ENCODE measurements at places on chromosomes 5 and 9.

- DNase-seq = peak; percentile 53
Observed at GRCh38 chr9:126805554-126806262, 868 bp downstream of the ZBTB43 start.

DNA sequence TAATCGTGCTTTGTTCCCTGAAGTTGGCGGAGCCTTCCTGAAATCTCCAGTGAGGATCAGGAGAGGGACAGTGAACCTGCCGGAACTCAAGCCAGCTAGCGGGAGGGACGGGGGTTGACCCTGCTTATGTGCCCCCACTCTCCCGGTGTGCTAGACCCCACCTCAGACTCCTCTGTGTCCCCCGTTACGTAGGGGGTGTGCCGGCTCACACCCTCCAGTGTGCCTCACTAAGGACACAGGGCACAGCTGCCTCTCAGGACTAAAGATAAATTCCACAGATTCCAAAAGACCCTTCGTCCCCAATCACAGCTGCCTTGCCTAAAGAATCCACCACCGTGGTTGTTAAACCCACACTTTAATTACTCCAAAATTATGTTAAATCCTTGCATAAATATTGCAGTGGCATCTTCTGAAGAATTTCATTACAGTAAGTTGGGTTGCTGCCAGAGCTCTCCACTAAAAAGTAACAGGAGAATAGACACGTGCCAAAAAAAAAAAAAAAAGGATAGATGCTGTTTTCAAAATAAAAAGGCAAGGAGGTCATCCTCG, 73.7 kb downstream of the GTF3C4 start:
- DNase-seq = no peak

- no peak for DNase-seq
Observed at GRCh38 chr5:81898403-81898802, 73.4 kb upstream of the ATG10 start.

DNA sequence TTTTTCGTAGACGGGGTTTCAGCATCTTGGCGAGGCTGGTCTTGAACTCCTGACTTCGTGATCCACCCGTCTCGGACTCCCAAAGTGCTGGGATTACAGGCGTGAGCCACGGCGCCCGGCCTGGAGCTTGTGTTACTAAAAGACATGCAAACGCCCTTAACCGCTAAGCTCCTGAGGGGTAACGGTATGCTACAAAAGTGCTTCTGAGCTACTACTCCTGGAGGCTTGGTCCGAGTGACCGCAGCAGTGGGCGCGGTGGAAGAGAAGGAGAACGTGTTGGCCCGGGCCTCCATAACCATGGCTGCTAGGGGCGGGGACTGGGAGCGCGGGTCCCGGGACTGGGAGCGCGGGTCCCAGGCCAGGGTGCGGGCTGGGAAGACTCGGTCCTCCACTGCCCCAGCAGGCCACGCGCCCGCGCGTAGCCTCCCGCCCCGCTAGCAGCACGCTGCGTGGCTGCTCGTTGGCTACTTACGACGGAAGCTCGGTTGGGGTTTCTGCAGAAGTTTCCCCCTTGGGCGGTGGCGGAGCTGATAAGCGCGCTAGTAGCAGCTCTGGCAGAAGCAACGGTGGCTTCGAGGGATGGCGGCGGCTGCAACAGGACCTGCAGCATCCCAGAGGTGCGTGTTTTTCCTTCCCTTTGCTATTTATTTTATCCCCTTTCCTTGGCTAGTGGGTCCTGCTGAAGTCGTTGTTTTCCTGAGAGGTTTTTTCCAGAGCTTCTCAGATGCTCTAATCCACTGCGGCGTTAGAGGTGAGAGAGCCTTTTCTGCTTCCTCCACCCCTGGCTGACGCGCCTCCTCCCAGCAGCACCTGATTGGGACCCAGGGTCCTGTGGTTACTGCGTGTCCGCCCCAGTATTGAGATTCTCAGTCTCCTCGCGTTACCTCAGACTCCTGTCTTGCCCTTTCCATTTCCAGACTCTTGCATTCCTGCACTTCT, 69.2 kb upstream of the CCDC180 start:
- peak; percentile 35 for DNase-seq

- peak; percentile 36 for DNase-seq
Observed at GRCh38 chr5:177086654-177087397, at the start of gene FGFR4. Gene FGFR4, plus strand, starts transcription at chr5:177086915. Its CDS starts 2,688 bp downstream, at chr5:177089603.

DNA sequence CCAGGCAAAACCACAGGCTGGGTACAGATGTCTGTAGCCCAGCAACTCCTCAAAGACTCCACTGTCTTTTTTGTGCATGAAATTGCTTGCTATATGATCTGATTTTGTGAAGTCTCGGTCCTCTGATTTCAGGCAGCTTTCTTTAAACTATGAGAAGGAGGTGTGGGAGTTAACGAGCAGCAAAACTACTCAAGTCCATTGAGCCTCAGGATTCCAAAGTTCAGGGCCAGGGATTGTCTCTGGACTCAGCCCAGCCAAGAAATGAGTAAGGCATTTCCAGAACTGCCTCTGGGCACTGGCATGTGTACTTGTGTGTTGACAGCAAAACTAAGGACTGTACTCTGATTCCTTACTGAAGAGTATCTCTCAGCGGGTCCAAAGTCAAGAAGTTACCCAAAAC, 53.4 kb upstream of the GLIS3 start:
- no peak for DNase-seq

DNA sequence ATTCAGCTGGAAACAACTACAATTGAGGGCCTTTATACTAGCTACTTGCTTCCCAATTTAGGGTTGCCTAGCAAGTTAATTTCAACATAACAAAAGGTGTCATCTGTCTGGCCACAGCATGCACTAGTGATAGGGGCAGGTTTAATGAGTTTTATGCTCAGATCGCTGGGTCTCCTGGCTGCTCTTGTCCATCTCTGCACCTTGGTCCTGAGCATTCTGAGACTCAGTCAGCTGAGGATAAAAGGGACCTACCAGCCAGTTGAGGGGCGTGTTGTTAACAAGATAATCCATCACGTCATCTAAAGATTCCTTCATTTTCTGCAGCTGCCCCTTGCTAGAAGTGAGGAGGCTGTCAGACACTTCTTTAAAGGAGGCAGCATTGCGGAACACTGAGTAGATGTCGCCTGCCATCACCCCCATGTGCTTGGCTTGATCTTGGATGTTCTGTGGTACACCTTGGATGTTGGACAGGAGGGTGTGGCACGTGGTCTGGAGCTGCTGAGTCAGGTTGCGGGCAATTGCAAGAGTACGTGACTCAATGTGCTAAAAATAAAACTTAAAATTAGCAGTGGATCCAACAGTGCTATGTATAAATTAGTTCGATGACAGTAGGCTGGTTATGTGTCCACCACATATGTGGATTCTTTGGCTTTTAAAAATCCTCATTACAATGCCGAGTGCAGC, 11.0 kb downstream of the PLIN2 start:
- no peak for DNase-seq

GRCh38 chr5:76696251-76696650, 19.7 kb upstream of the F2R start:
- DNase-seq = no peak

DNA sequence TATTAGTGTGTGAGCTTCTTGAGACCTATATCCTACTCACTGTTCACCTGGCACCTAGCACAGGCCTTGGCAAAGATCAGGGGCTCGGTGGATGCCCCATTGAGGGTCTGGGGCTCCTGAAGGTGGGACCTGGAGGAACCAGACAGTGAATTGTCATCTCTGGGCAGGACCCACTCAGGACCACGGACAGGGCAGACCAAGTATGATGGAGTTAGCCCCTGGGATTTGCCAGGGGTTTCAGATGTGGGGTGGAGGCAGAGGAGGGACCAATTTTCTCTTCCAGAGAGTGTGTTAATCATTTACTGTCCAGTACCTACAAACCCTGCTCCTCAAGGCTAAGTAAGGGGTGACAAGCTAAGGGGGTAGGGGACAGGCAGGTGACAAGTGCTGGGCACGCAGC, 29.3 kb upstream of the TBC1D2 start:
- DNase-seq = no peak

- no peak for DNase-seq
Observed at GRCh38 chr5:155313518-155313917, 300.0 kb downstream of the KIF4B start.

DNA sequence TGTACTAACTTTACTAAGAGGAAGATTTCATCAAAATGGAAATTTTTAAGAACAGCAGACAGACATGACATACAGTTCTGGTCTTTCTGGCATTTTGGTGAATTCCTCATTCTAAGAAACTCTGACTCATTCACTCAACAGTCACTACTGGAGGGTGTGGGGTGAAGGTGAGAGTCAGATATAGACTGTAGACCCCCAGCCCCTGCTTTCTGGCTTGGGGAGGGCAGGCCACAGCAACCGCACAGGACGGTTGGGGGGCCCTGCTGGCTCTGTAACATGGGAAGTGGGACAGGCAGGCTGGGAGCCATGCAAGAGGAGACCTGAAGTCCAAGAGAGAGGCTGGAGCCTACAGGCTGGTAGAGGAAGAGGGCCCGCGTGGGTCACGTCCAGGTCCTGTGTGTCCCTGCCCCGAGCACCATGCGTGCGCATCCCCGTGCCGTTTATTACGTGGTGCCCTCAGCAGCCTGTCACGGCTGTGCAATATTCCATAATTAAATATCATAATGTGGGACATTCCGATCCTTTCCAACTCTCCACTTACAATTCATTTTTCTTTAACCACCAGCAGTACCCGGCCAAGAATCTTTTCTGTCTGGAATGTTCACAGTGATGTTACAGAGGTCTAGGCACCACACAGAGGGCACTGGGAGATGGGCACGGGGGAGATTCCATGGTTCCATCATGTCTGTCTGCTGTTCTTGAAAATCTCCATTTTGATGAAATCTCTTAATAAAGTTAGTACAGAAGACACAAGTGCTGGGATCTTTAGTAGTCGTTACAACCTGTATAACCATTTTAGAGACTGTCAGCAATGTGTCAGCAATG, 75.5 kb downstream of the SEMA4D start:
- peak; percentile 45 for DNase-seq

- no peak for DNase-seq
Observed at GRCh38 chr5:10632110-10632761, 68.4 kb downstream of the ANKRD33B start.

DNA sequence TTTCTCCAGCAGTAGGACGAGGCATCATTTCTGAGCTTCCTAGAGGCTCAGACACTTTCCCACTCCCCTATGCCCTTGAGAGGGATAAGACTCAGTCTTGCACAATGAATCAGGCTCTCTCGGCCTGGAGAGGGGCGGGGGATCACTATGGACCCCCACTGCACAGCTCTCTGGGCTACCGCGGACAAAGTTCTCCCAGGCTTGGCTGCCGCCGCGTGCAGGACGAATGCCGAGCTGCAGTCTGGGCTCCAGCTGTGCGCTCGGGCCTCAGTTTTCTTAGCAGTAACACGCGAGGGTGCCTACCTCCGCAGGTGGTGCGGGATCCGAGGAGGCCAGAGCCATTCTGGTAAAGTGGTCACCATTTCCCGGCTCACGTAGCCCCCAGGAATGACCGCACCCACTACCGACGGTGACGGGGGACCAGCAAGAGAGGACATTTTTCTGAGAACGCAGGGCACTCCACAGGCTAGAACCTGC, 3.4 kb upstream of the MYORG start:
- DNase-seq = no peak

DNA sequence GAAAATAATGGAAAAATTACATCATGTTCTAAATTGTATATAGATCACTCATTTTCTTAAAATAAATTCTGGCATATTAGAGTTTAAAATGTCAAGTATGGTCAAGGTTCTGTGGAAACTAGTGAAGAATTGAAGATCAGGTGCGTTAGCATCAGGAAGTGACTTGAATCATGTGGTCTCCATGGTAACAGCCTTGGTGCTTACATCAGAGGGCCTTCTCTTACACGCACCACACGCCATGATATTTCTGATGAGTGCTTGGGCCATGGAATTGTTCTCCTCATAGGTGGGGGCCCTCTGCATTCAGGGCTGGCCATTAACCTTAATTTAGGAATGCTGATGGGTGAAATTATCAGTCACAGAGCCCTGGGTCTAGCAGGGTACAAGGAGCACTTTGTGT, 288.1 kb upstream of the EFNA5 start:
- DNase-seq = no peak

DNA sequence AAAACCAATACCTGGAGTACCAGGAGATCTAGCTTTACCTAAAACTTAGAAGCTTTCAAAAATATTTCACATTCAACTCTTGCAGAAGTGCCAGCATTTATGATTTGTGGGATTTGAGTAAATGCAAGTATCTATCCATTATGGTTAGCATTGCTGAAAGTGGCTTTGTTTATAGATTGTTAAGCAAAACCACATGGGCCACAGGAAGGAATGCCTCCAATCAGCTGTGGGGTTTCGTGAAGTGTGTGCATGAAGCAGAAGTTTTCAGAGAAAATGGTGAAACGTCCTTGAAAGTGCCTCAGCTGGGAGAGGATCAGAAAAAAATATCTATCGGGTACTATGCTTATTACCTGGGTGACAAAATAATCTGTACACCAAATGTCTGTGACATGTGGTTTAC, 4.2 kb downstream of the LECT2 start:
- no peak for DNase-seq

- no peak for DNase-seq
Observed at GRCh38 chr9:89725271-89725670, 120.5 kb downstream of the GADD45G start.

GRCh38 chr9:9718691-9719090, 894.1 kb downstream of the PTPRD start:
- DNase-seq = no peak

- no peak for DNase-seq
Observed at GRCh38 chr9:13064676-13065075, 214.8 kb downstream of the MPDZ start.

DNA sequence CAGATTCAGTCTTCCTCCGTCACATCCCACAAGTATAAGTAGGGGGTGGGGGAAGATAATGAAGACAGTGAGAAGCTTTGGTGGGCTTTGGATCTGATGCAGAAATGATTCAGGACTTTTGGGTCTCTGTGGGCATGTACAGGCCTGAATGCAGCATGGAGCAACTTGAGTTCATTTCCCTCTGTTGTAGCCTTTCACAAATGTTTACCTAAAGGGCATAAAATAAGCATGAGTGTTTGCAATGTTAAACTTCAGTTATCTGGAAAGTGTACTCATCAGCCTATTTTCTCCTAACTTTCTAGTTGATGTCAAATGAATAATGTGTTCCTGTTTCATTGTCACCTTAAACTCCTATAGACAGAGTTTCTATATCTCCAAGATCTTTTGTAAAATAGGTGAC, 39.3 kb downstream of the GARNL3 start:
- no peak for DNase-seq

GRCh38 chr5:151105561-151105960, 24.7 kb upstream of the TNIP1 start:
- DNase-seq = no peak

DNA sequence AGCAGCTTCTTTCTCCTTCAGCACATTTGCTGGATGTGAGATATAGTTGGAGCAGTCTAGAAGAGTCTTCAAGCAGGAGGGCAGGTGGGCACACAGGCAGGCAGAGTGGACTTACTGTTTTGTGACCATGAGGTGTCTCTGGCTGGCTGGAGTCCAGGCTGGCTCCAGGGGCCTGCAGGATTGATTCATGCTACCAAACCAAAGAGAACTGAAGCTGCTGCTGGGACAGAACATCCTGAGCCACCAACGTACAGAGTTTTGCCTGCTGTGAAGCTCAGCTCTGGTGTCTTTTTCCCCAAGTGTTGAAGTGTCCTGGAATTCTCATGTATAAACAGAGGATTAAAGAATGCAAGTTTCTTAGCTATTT, 45.7 kb downstream of the CYSTM1 start:
- no peak for DNase-seq

GRCh38 chr5:6402939-6403338, 24.6 kb upstream of the MED10 start:
- no peak for DNase-seq

Measured in stimulated activated CD4-positive, alpha-beta T cell treated with anti-CD3 and anti-CD28 coated beads, TNF-alpha, amount 100 ng/mL, for 1 hour (primary cell).